Gastroesophageal sphincter (tissue), 4 donors: ENCODE measurements at places on chromosomes 11 and 22. TPM values are rescaled to one million over a fixed set of nuclear protein-coding genes. Genes with fewer than 3 reads are reported as not detected.

- no peak for ATAC-seq
Observed at GRCh38 chr11:29989174-29989970, 27.5 kb downstream of the KCNA4 start.

DNA sequence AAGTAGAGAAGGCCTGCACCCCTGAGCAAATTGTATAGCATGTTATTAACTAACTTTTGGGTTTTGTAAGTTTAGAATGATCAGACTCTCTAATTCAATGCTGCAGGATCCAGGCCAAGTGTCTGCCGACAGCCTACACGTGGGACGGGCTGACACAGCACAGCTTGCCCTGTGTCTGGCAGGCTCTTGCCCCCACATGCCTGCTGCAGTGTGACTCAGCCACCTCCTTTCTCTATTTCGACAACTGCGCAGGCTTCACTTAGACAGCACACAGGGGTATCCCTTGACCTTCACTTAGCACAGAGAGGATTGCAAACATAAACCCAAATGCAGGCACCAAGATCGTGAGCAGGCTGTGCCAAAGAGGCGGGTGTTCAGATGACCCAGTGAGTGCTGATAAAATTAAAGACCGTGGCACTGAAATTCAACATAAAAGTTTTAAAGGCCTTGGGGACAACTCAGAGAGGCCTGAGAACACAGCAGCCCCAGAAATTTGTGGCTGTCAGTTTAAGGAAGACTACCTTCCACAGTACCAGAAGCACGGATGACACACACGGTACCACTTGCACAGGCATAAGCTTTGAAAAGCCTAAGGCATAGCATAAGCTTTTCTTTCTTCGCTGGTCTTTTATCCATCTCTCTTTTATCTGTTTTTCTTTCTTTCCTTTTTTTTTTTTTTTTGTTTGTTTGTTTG, 37.8 kb downstream of the SCN3B start:
- peak; percentile 77 for ATAC-seq

The DLG2 gene
- 34.2 TPM for total RNA-seq

The PDGFB gene
- 7.1 TPM for total RNA-seq

GRCh38 chr11:1088927-1089737, 14.5 kb downstream of the MUC2 start:
- no peak for ATAC-seq
